HCT116 (cell line): ENCODE measurements at places on chromosomes 16 and 17. TPM values are rescaled to one million over a fixed set of nuclear protein-coding genes. Genes with fewer than 3 reads are reported as not detected.

The ZFP3 gene
- 0.05 TPM for total RNA-seq

The KRTAP9-4 gene
- not detected for total RNA-seq

The NGFR gene
- 6.1 TPM for total RNA-seq

The KRTAP3-3 gene
- not detected for total RNA-seq
